Forelimb muscle (tissue), 1 donor: ENCODE measurements at places on chromosomes 12 and 14. TPM values are rescaled to one million over a fixed set of nuclear protein-coding genes. Genes with fewer than 3 reads are reported as not detected.

Gene TSPAN11
- 6.1 TPM for polyA plus RNA-seq

Gene FZD10
- polyA plus RNA-seq: 17.3 TPM

GRCh38 chr12:90512518-90512917 lies 442.5 kb downstream of the CCER1 start:
- no peak for DNase-seq

DNA sequence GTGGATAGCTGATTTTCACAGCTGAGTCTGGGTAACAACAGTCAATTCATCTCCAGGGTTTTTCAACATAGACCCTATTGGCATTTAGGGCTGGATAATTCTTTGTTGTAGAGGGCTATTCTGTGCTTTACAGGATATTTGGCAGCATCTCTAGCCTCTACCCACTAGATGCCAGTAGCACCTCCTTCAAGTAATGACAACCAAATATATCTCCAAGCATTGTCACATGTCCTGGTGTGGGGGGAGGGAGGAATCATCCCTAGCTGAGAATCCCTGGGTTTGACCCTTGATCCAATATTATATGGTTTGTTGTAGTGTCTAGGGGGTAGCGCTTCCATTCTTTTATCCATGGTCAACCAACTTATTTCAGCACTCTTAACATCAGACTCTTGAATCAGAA lies 157.2 kb downstream of the ANO4 start:
- no peak for DNase-seq

DNA sequence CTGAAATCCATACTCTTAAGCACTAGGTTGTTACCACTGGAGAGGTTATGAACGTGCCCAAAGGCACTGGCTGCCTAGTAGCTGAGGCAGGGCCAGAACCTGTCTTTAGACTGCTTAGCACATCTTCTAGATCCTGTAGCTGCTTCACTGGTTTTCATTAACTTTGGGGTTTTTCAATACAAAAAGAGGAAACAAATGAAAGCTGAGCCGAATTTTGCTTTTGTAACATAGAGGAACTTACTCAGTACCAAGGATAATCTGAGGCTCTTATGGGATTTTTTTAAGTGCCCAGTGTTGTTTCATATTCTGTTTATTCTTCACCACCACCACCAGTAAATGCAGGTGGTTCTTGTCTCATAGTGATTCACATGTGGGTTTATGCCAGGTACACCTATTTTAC lies 396.1 kb downstream of the RAD51B start:
- DNase-seq: no peak
